ENCODE measurements at places on chromosomes 4 and X. TPM values are rescaled to one million over a fixed set of nuclear protein-coding genes. Genes with fewer than 3 reads are reported as not detected.

DNA sequence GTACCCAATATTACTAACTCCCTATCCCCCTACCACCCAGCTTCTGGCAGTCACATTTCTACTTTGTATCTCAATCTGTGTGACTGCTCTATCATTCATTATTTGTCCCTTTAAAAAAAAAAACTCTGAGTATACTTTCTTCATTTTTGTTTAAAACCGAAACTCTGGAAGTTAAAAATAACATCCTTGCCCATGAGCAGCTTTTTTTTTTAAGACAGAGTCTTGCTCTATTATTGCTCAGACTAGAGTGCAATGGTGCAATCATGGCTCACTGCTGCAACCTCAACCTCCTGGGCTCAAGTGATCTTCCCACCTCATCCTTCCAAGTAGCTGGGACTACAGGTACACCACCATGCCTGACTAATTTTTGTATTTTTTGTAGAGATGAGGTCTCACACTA is 15.8 kb downstream of the UBE2K start:
- DNase-seq: no peak
- no peak overlapping the region for H3K27ac ChIP-seq
- H3K36me3 ChIP-seq: peaks cover 13% of the 10 kb centered on the region
- H3K4me3 ChIP-seq: no peak overlapping the region
- no peaks in the 10 kb centered on the region for H3K27me3 ChIP-seq
- H3K4me1 ChIP-seq: peaks cover 31% of the 10 kb centered on the region

IQCM gene
- not detected for total RNA-seq

DNA sequence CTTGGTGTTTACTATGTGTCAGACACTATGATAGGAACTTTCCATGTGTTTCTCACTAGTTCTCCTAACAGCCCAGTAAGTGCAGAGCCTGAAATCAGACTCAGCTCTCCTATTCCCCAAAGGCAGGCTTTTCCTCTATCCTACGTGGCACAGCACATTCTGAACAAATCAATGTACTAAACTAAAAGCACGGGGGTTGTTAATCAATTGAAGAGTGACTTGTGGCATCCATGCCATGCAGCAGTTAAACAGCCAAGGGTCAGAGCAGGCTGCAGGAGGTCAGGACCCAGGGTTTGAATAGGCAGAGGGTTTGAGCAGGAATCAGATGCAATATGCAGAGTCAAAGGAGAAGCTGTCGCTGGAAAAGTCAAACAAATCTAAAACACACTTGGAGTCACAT is 289.7 kb upstream of the LDB2 start:
- H3K27me3 ChIP-seq: peaks cover 3% of the 10 kb centered on the region
- no peak overlapping the region for H3K27ac ChIP-seq
- no peaks in the 10 kb centered on the region for H3K36me3 ChIP-seq
- DNase-seq: no peak

- no peaks in the 10 kb centered on the region for H3K36me3 ChIP-seq
- no peak overlapping the region for H3K27ac ChIP-seq
- peaks cover 8% of the 10 kb centered on the region for H3K27me3 ChIP-seq
- no peak overlapping the region for H3K4me3 ChIP-seq
Observed at GRCh38 chr4:37400241-37400881, 155.8 kb downstream of the NWD2 start.

- DNase-seq: no peak
- no peaks in the 10 kb centered on the region for H3K27me3 ChIP-seq
- peak within 1 kb of the TSS; percentile 97 for H3K27ac ChIP-seq
- H3K4me1 ChIP-seq: peaks cover 23% of the 10 kb centered on the region
- peak within 1 kb of the TSS; percentile 99 for H3K4me3 ChIP-seq
- H3K36me3 ChIP-seq: peaks cover 37% of the 10 kb centered on the region
Observed at GRCh38 chr4:38804654-38805295, at the start of gene TLR1. Gene TLR1 (minus strand): TSS chr4:38804791. CDS start chr4:38798831, 5,960 bp downstream.

AMBN gene
- not detected for total RNA-seq

MAB21L2 gene
- not detected for total RNA-seq

NEXMIF gene
- 1.6 TPM for total RNA-seq

PABPC1L2B gene
- not detected for total RNA-seq

RTL3 gene
- total RNA-seq: not detected

GRCh38 chr4:35163168-35163567 is 1081.1 kb downstream of the ARAP2 start:
- H3K27ac ChIP-seq: no peak overlapping the region
- H3K36me3 ChIP-seq: no peaks in the 10 kb centered on the region
- no peak overlapping the region for H3K4me3 ChIP-seq
- no peaks in the 10 kb centered on the region for H3K4me1 ChIP-seq

LRBA gene
- 47.9 TPM for total RNA-seq

DNA sequence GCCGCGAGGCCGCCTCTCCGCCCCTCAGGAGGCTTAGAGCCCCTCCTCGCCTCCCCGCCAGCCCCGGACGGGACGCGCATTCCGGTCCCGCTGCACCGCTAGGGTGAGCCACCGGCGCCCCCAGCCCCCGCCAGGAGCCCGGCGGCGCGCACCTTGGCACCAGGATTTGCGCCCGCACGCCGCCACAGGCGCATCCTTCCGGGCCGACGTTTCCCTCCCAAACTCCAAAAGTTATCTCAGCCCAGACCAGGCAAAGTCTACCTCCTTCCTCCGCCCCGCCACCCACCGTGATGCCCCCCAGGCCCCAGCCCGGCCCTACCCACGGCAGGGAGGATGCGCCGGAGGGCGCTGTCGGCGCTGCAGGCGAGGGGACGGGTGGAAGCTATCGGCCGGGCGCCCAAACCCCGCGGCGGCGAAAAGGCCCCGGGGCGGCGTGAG is 538 bp downstream of the SCML2 start:
- DNase-seq: peak; percentile 39
- H3K4me1 ChIP-seq: peaks cover 6% of the 10 kb centered on the region
- H3K27me3 ChIP-seq: peaks cover 39% of the 10 kb centered on the region
- no peak overlapping the region for H3K27ac ChIP-seq
- H3K4me3 ChIP-seq: peak overlapping the region; percentile 74
- no peaks in the 10 kb centered on the region for H3K36me3 ChIP-seq

- H3K36me3 ChIP-seq: peaks cover 4% of the 10 kb centered on the region
- no peak overlapping the region for H3K4me3 ChIP-seq
- no peak overlapping the region for H3K27ac ChIP-seq
- H3K4me1 ChIP-seq: peaks cover 10% of the 10 kb centered on the region
- DNase-seq: no peak
- H3K27me3 ChIP-seq: peaks cover 37% of the 10 kb centered on the region
Observed at GRCh38 chr4:185141777-185142176, 1.3 kb upstream of the SLC25A4 start.

EIF4E gene
- 77.5 TPM for total RNA-seq

POU3F4 gene
- total RNA-seq: not detected

- H3K4me3 ChIP-seq: peak overlapping the region; percentile 65
- peak overlapping the region; percentile 91 for H3K27ac ChIP-seq
- H3K4me1 ChIP-seq: peaks cover 69% of the 10 kb centered on the region
- peak; percentile 69 for DNase-seq
Observed at GRCh38 chr4:102586644-102587021, 85.5 kb downstream of the NFKB1 start.

ZBED1 gene
- 35.3 TPM for total RNA-seq

DNA sequence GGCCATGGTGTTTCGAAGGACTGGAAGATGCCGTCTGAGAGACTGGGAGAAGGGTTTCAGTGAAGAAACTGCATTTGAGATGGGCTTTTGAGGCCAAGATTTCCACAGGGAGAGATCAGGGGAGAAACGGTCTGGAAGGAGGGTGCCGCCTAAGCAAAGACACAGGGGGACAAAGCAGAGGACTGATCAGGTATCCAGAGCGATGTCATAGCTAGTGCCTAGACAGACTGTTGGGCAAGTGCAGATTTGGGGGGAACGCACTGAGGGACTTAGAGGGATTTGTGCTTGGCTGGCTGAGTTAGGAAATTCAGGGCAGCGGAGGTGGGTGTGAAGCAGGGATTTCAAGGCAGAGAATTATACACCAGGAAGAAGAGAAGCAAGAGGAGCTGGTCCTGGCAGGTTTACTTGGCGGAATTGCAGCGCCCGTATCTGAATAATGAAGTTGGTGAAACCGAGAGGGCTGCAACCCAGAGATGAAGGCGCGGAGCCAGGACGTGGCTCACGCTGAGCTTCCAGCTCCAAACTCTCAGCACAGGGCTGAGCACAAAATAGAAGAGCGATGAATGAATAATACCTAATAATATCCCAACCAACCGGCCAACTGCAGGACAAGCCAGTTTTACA is 106.9 kb downstream of the MAML3 start:
- no peak for DNase-seq
- no peaks in the 10 kb centered on the region for H3K27me3 ChIP-seq
- H3K36me3 ChIP-seq: no peaks in the 10 kb centered on the region
- H3K4me3 ChIP-seq: no peak overlapping the region
- H3K27ac ChIP-seq: peak overlapping the region; percentile 1

DNA sequence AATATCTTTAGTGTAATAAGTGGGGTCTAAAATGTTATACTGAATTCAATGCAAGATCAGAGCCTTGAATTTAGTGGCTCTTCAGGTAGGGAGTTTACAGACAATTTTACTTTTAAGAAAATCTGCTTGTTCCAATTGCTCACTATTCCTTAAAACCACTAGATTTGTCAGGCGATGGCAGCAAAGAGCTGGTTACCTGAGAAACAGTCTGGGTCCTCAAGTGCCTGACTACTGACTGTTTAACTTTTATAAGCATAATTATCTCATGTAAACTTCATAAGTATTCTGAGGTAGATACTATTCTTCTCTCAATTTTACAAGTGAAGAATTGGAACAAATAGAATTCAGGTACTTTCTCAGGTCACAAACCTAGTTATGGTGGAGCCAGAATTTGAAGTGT is 84.3 kb downstream of the RRAGB start:
- DNase-seq: no peak
- H3K4me3 ChIP-seq: no peak overlapping the region
- no peaks in the 10 kb centered on the region for H3K4me1 ChIP-seq
- H3K27me3 ChIP-seq: no peaks in the 10 kb centered on the region
- no peaks in the 10 kb centered on the region for H3K36me3 ChIP-seq

All from activated naive CD8-positive, alpha-beta T cell treated with anti-CD3 and anti-CD28 coated beads, Interleukin-2, amount 10 ng/mL, durations not matched to agents 7 days and 5 days (primary cell).